ENCODE measurements at places on chromosomes 11 and 22.

- DNase-seq, result no peak
These were observed 1225.7 kb downstream of the JRKL start for GRCh38 chr11:97615546-97615945.

- DNase-seq, result no peak
These were observed 15.6 kb downstream of the TMEM184B start for GRCh38 chr22:38257181-38257580.

DNA sequence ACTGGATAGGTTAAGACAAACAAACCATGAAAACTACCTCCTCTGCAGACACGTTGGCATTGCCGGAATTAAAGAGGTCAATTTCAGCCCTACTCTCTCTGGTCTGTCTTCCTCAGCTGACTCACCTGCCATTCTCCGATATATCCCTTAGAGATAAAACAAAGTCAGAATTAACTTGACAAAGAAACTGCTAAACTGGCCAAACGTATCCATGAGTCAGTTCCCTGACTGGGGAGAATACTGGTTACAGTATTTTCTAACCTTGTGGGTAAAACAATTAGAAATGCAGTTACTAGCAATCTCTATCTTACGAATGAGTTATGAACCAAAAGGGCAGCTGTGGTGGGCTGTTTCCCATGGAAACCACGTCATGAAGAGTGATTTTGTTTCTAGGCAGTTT is 96.2 kb downstream of the RDX start:
- no peak for DNase-seq

DNA sequence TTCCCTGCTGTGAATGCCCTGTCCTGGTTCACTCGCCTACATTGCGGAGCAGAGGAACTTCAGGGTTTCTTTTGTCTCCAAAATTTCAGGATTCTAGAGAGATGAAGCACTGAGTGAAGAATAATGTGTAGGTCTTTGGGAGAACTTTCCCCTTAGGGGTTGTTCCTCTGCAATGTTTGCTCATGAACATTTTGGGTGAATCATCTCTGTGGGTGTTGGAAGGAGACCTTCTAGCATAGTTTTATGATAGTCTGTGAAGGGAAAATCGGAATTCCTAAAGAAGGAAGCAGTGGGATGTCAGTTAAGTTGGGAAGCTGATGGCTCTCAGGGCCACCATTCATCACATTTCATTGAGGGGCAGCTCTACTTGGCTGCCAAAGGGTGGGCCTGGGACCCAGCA is 64.8 kb downstream of the MIAT start:
- DNase-seq, result no peak

DNA sequence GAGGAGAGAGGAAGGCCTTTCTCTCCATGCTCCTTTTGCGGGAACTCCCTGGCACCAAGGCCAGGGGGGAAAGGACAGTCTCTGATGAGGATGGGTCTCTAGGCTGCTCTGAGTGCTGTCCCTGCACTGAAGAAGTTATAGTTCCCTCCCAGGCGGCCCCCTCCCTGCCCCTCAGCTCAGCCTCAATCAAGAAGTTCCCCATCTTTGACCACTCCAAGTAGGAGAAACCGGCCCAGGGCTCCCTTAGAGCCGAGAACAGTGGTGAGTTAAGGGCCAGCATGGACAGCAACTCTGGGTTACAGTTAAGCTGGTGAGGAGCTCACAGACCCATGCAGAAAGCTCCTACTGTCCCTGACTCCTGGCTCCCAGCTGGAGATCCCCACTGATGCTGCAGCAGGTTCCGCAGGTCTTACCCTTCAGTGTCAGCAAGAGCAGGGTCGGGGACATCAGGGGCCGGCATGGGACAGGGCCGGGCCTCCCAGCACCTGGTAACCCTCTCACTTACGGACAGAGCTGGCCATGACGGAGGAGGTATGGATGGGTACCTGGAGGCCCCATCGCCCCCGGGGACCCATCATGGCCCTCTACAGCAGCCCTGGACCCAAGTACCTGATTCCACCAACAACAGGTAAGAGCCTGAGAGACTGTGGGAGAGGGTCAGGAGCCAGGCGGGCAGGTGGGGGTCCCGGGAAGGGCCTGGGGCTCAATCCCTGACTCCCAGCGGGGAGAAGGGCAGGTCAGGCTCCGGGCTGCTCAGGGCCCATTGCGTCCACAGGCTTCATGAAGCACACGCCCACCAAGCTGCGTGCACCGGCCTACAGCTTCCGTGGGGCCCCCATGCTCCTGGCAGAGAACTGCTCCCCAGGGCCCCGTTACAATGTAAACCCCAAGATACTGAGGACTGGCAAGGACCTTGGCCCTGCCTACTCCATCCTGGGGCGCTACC is 4.2 kb downstream of the SCGB1C1 start:
- DNase-seq, result no peak

- no peak for DNase-seq
These were observed 102.9 kb upstream of the PAX6 start for GRCh38 chr11:31913985-31914384.

DNA sequence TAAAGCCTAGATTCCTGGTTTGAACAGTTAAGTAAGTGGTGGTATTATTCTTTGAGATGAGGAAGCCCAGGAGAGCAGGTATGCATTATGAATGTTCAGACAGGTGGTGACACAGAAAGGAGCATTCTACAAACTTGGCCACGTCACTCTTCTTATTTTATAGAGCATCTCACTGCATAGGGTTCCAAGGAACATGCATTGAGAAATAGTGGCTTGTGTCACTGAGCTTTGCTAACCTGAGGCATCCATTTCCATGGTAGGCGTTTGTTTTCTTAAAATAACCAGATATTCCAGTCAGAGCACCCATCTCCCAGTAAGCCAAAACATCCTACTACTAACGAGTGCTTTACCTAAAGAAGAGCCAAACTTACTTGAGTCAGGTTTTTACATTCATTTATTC is 169.7 kb downstream of the NAV2 start:
- no peak for DNase-seq

- no peak for DNase-seq
These were observed 7.6 kb downstream of the MAML2 start for GRCh38 chr11:96335388-96335787.

GRCh38 chr11:60821827-60822599 is 19.9 kb upstream of the CCDC86 start:
- no peak for DNase-seq

DNA sequence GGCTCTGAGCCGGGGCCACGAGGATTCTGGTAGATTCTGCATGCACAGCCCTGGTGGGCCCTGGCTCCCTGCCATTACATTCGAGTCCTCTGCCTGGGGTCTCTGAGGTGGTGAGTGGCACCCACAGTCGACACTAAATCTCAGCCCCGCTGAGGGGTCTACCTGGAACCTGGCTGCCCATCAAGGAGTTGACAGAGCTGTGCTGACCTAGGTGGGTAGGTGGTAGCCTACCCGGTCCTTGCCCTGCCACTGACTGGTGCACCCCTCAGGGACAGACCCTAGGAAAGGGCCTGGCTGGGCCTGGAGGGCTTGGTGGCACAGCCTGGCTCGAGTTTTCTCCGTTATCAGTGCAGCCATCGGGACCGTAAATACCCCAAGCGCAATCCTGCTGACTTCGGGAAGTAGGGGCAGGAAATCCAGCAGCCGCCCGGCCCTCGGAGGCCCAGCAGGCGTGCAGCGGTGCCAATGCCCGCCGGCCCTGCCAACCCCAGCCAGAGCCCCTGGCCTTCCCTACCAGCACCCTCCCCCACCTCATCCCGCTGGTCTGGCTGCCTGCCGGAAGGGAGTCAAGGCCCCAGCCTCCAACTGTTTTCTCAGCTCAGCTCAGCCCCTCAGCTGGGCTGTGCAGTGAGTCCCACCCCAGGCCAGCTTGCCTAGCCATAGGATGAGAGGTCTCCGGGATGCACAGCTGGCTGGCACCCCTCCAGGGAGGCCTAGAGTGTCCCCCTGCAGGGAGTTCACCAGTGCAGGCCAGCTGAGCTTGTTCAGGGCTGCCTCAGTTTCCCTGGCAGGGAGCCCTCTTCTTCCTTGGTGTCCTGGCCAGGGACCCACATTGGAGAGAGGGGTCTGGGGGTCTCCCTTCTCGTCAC is 80.4 kb upstream of the KCNQ1OT1 start:
- peak; percentile 3 for DNase-seq

- DNase-seq, result no peak
These were observed 39.2 kb downstream of the SHISA8 start for GRCh38 chr22:41875531-41876270.

- DNase-seq, result no peak
These were observed 179.2 kb upstream of the ZC3H12C start for GRCh38 chr11:109914038-109914437.

GRCh38 chr11:82195283-82195682 is 538.4 kb downstream of the FAM181B start:
- no peak for DNase-seq

GRCh38 chr22:28142361-28142961 is 223.4 kb upstream of the PITPNB start:
- DNase-seq, result no peak

- no peak for DNase-seq
These were observed 45.2 kb downstream of the LGR4 start for GRCh38 chr11:27427183-27427980.

DNA sequence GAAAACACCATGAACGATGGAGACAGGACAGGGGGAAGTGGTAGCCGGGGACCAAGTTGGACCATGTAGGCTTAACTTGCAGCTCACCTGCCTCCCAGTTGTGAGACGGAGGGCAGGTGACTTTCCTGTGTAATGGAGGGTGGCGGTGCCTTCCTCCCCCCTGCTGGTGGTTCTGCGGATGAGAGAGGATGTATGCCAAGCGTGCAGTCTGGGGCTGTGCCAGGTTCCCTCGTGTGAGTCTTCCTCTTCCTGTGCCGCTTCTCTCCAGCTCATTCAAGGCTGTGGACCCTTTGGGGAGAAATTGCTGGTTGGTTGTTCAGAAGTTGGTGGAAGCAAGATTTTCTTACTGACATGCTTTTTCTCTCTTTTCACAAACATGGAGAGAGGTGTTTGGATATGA is 35.1 kb downstream of the MPPED1 start:
- no peak for DNase-seq

DNA sequence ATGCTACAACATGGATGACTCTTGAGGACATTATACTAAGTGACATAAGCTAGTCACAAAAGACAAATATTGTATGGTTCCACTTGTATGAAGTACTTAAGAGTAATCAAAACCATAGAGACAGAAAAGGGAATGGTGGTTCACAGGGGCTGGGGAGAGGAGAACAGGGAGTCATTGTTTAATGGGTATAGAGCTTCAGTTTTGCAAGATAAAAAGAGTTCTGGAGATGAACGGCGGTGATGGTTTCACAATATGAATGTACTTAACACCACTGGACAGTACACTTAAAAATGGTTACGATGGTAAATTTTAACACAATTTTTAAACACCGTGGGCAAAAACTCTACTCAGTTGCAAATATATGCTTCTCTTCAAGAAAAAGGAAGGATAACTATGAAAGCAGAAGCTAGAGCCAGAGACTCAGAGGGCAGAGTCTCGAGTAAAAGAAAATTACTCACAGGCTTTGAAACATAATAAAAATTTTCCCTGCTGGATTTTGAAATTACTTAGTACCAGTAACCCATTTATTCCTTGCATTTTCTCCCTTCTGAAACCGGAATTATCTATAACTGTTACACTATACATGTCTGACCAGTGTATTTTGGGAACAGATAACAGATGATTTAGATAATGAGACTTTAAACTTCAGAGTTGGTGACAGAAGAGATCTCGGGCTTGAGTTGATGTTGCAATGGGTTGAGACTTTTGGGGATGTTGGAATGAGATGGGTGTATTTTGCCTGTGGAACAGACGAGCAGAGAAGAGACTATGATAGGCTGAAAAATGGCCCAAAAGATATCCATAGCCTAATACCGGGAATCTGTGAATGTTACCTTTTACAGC is 15.0 kb downstream of the MRTFA start:
- no peak for DNase-seq

GRCh38 chr11:69918938-69919650 is 99.9 kb upstream of the FGF3 start:
- peak; percentile 51 for DNase-seq

DNA sequence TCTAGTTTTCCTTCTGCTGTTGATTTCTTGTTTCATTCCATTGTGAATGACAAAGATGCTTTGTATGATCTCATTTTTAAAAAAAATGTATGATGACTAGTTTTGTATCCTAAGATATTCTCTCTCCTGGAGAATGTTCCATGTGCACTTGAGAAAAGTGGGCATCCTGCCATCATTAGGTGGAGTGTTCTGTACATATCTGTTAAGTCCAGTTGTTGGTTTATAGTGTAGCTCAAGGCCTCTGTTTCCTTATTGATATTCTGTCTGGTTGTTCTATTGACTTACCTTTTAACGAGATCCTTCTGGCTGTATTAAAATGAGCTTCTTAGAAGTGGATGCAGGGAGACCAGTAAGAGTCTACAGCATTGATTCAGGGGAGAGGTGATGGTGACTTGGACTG is 35.2 kb downstream of the SGSM1 start:
- DNase-seq, result no peak

GRCh38 chr11:35779409-35779808 is 116.8 kb downstream of the TRIM44 start:
- no peak for DNase-seq
